ENCODE measurements at places on chromosomes 12 and 14.

GRCh38 chr12:111178181-111179081 is 190.5 kb downstream of the PHETA1 start:
- H3K4me1 ChIP-seq = no peaks in the 10 kb centered on the region
- H3K27me3 ChIP-seq = no peaks in the 10 kb centered on the region
- no peak for DNase-seq
- H3K4me3 ChIP-seq = no peak overlapping the region
- H3K27ac ChIP-seq = no peak overlapping the region

- no peak for DNase-seq
- no peak overlapping the region for H3K27ac ChIP-seq
Measured at GRCh38 chr12:45279931-45280830, 64.3 kb downstream of the ANO6 start.

DNA sequence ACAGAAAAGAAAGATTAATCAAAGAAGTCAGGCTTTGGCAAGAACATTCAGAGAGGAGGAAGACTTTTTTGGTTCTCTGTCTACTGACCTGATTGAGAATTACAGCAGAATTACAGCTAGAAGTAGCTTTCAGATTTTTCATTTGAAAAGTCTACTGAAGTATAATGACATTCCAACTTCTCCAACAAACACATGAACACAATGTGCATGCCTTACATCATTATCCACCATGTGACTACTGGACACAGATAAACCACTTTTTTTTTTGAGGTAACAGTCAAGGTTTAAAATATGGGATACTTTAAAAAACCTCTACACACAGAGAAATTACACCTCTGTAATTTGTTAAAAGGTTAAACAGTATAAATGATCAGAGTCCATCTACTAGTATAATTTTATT is 12.3 kb downstream of the BTBD7 start:
- H3K27me3 ChIP-seq = no peaks in the 10 kb centered on the region
- no peak for DNase-seq
- H3K4me1 ChIP-seq = peaks cover 10% of the 10 kb centered on the region
- H3K4me3 ChIP-seq = no peak overlapping the region

DNA sequence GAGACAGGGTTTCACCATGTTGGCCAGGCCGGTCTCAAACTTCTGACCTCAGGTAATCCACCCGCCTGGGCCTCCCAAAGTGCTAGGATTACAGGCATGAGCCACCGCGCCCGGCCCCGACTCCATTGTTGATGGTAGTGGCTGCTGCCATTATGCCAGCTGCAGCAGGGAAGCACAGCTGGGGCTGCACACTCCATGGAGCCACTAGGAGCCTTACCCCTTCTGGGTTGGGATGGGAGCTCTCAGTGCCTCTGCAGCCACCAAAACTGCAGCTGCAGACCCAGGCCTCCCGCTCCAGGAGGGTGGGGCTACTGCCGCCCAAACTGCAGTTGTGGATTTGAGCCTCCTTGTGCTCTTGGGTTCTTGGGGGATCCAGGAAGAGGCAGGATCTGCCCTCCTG is 25.9 kb downstream of the TCHP start:
- no peak overlapping the region for H3K27ac ChIP-seq
- no peak for DNase-seq
- no peaks in the 10 kb centered on the region for H3K4me1 ChIP-seq
- no peaks in the 10 kb centered on the region for H3K27me3 ChIP-seq
- H3K36me3 ChIP-seq = no peaks in the 10 kb centered on the region
- no peak overlapping the region for H3K4me3 ChIP-seq

DNA sequence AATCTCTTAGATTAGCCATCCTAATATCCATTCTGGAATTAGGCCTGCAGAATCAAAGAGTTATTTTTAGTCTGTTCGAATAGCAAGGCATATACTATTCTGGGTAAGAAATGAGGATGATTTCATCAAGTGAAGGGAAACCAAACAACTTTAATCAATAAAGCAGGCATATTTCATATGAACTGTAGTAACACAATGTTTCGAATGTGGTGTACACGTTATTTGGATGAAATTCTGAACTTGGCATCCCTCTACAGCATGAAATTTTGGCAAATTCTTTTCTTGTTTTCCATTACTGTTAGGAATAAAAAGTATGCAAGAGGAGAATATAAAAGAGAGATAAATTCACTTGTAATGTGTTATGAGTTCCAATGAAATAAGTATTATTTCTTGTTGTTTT is 1233.3 kb upstream of the SEL1L start:
- no peak overlapping the region for H3K27ac ChIP-seq
- no peak for DNase-seq
- H3K4me1 ChIP-seq = no peaks in the 10 kb centered on the region
- no peaks in the 10 kb centered on the region for H3K36me3 ChIP-seq
- H3K4me3 ChIP-seq = no peak overlapping the region
- no peaks in the 10 kb centered on the region for H3K27me3 ChIP-seq

GRCh38 chr12:24728826-24729225 is 220.1 kb downstream of the BCAT1 start:
- H3K4me3 ChIP-seq = no peak overlapping the region
- H3K36me3 ChIP-seq = no peaks in the 10 kb centered on the region
- H3K27ac ChIP-seq = no peak overlapping the region
- H3K27me3 ChIP-seq = no peaks in the 10 kb centered on the region
- DNase-seq = no peak

- no peak overlapping the region for H3K27ac ChIP-seq
- no peak overlapping the region for H3K4me3 ChIP-seq
- no peaks in the 10 kb centered on the region for H3K36me3 ChIP-seq
- no peaks in the 10 kb centered on the region for H3K27me3 ChIP-seq
- peaks cover 19% of the 10 kb centered on the region for H3K4me1 ChIP-seq
Measured at GRCh38 chr14:95522556-95522955, 6.1 kb upstream of the SYNE3 start.

- DNase-seq = no peak
- 0 out of 2 replicates have a peak, but pooled peaks cover 7% of the 10 kb centered on the region for H3K4me1 ChIP-seq
- H3K4me3 ChIP-seq = no peak overlapping the region
- H3K36me3 ChIP-seq = no peaks in the 10 kb centered on the region
- no peaks in the 10 kb centered on the region for H3K27me3 ChIP-seq
Measured at GRCh38 chr12:22228022-22228875, 106.3 kb downstream of the ST8SIA1 start.

GRCh38 chr12:124538194-124539082 is 29.0 kb downstream of the NCOR2 start:
- no peaks in the 10 kb centered on the region for H3K27me3 ChIP-seq
- H3K4me3 ChIP-seq = no peak overlapping the region
- H3K36me3 ChIP-seq = no peaks in the 10 kb centered on the region
- no peak overlapping the region for H3K27ac ChIP-seq

DNA sequence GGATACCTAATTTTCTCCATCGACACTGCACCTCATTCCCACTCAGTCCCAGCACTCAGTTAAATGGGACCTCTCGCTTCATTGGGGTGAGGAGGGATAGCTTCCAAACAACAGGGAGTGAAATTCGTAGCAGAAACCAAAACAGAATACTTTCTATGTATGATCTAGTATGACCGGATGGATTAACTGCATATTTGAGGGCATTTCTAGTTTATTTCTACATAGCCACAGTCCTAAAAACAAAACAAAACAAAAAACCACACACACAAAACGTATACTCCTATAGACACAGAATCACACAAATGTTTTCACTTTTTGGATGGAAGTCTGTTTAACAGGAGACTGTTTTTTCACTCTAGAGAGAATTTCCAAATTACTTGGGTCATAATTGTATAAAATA is 307.5 kb upstream of the FKBP4 start:
- H3K4me3 ChIP-seq = no peak overlapping the region
- no peak overlapping the region for H3K27ac ChIP-seq
- H3K36me3 ChIP-seq = no peaks in the 10 kb centered on the region
- DNase-seq = no peak

- H3K4me3 ChIP-seq = peak overlapping the region; percentile 83
- DNase-seq = peak; percentile 62
- H3K36me3 ChIP-seq = no peaks in the 10 kb centered on the region
- H3K4me1 ChIP-seq = peaks cover 9% of the 10 kb centered on the region
- H3K27me3 ChIP-seq = no peaks in the 10 kb centered on the region
- H3K27ac ChIP-seq = peak overlapping the region; percentile 83
Measured at GRCh38 chr12:45725631-45726602, 3.6 kb upstream of the ARID2 start.

- DNase-seq = peak; percentile 36
- no peak overlapping the region for H3K4me3 ChIP-seq
- no peaks in the 10 kb centered on the region for H3K27me3 ChIP-seq
- H3K27ac ChIP-seq = no peak overlapping the region
Measured at GRCh38 chr14:97177016-97177415, 379.8 kb downstream of the VRK1 start.

GRCh38 chr14:73143003-73143402 is 6.7 kb downstream of the PSEN1 start:
- H3K27ac ChIP-seq = peak overlapping the region; percentile 67
- H3K27me3 ChIP-seq = no peaks in the 10 kb centered on the region
- H3K36me3 ChIP-seq = no peaks in the 10 kb centered on the region
- peaks cover 15% of the 10 kb centered on the region for H3K4me1 ChIP-seq
- H3K4me3 ChIP-seq = no peak overlapping the region

DNA sequence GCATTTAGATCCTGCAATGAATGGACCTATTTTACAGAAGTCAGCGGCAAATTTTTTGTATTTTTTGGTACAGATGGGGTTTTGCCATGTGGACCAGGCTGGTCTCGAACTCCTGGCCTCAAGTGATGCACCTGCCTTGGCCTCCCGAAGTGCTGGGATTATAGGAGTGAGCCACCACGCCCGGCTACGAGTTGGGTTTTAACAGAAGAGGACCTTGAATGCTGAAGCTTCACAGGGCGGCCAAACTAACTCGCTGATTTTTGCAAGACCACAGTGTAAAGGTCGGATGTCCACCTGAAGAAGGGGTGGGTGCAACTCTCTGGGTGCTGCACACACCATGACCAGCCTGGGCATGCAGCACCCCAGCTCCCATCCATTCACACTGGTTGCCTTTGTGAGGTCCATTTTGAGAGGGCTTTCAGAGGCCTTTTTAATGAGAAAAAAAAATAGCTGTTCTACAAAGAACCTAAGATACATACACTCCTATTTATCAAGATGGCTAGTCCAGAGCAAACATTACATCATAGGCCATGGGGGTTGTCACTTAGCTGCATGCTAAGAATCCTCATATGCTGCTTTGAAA is 21.6 kb upstream of the CDK2AP1 start:
- H3K4me3 ChIP-seq = no peak overlapping the region
- no peak overlapping the region for H3K27ac ChIP-seq
- H3K36me3 ChIP-seq = no peaks in the 10 kb centered on the region
- no peak for DNase-seq

- no peaks in the 10 kb centered on the region for H3K36me3 ChIP-seq
- no peak for DNase-seq
- no peaks in the 10 kb centered on the region for H3K4me1 ChIP-seq
- no peak overlapping the region for H3K4me3 ChIP-seq
- H3K27ac ChIP-seq = no peak overlapping the region
Measured at GRCh38 chr14:53409969-53410368, 256.8 kb upstream of the DDHD1 start.

DNA sequence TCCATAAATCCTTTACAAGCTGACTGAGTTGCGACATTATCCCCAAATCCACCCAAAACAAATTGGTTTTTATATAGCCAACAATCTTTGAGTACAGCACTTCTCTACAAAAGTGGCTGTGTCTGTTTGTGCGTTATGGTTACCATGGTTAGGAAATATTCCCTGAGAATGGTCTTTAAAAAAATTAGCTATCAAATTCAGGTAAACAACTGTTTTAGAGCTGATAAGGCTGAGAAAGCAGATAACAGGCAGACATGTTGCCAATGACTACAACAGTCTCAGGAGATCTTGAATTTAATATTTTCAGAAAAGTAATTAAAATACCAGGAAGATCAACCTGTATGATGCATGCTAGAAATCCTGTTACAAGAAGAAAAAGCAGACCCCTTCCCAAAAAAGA is 248.0 kb downstream of the RASSF9 start:
- H3K27me3 ChIP-seq = no peaks in the 10 kb centered on the region
- no peak overlapping the region for H3K27ac ChIP-seq
- no peak overlapping the region for H3K4me3 ChIP-seq
- H3K4me1 ChIP-seq = no peaks in the 10 kb centered on the region
- DNase-seq = no peak

DNA sequence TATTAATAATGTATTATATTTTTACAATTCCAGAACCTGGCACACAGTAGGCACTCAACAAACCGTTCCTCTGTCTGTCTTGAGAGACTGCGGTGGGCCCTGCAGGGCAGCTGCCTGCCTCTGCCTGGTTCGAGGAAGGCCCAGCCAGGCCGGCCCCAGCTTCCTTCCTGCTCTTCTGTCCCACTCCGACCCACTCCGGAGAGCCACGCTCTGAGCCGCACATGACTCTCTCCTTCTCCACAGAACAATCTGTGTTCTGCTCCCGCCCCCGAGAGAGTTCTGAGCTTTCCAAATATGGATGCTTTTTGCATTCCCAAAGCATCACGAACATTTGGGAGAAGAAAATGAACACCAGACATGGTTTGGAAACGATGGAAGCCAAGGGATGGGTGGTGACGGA is 57.3 kb downstream of the TTC7B start:
- H3K27ac ChIP-seq = peak overlapping the region; percentile 54
- DNase-seq = no peak
- H3K36me3 ChIP-seq = no peaks in the 10 kb centered on the region
- H3K4me3 ChIP-seq = peak overlapping the region; percentile 43

GRCh38 chr12:78096909-78097597 is 266.4 kb downstream of the NAV3 start:
- no peaks in the 10 kb centered on the region for H3K4me1 ChIP-seq
- no peak for DNase-seq
- H3K4me3 ChIP-seq = no peak overlapping the region
- no peaks in the 10 kb centered on the region for H3K27me3 ChIP-seq

DNA sequence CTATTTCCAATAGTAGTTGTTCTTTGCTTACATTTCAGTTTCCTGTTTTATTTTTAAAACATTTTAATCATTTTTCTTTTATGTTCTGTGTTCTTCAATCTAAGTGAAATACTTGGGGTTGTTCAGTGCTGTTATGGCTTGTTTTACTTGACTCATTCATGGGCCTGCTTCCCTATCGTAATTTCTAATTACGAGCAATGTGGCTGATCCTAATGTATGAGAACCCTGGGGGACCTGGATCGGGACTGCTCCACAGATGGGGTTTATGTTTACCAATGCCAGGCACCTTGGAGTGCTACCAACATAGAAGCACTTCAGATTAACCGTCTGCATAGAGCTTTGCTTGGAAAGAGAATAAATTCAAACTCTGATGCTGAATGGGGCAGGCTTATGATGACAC is 29.8 kb downstream of the TECPR2 start:
- no peak overlapping the region for H3K27ac ChIP-seq
- no peaks in the 10 kb centered on the region for H3K4me1 ChIP-seq
- no peaks in the 10 kb centered on the region for H3K36me3 ChIP-seq
- no peaks in the 10 kb centered on the region for H3K27me3 ChIP-seq

- no peak for DNase-seq
- no peaks in the 10 kb centered on the region for H3K36me3 ChIP-seq
- H3K27me3 ChIP-seq = no peaks in the 10 kb centered on the region
- H3K4me3 ChIP-seq = no peak overlapping the region
Measured at GRCh38 chr12:39905152-39905551, 200.7 kb downstream of the SLC2A13 start.

GRCh38 chr12:125105600-125105999 is 40.4 kb downstream of the AACS start:
- H3K27me3 ChIP-seq = no peaks in the 10 kb centered on the region
- no peaks in the 10 kb centered on the region for H3K36me3 ChIP-seq
- DNase-seq = no peak
- no peak overlapping the region for H3K4me3 ChIP-seq
- no peak overlapping the region for H3K27ac ChIP-seq
- H3K4me1 ChIP-seq = no peaks in the 10 kb centered on the region
